ENCODE measurements at places on chromosomes 3 and 15. TPM values are rescaled to one million over a fixed set of nuclear protein-coding genes. Genes with fewer than 3 reads are reported as not detected.

FOXL2 gene
- not detected for polyA plus RNA-seq

TRIM42 gene
- polyA plus RNA-seq = not detected

WNT5A gene
- polyA plus RNA-seq = 0.34 TPM

TWF2 gene
- polyA plus RNA-seq = 49.4 TPM

LRRC49 gene
- polyA plus RNA-seq = 13.8 TPM

PAQR5 gene
- 1.1 TPM for polyA plus RNA-seq

Measured in brain (organoid and tissue), 16 donors.